ENCODE measurements at places on chromosomes 11 and 22. TPM values are rescaled to one million over a fixed set of nuclear protein-coding genes. Genes with fewer than 3 reads are reported as not detected.

OR56A1 gene
- total RNA-seq = not detected

TRIM77 gene
- total RNA-seq = not detected

MUC2 gene
- total RNA-seq = not detected

DTX4 gene
- 0.84 TPM for total RNA-seq

PAFAH1B2 gene
- 73.5 TPM for total RNA-seq

KDM4E gene
- total RNA-seq = not detected

SCGB1D2 gene
- total RNA-seq = not detected
